ENCODE measurements at places on chromosomes 2 and 18. TPM values are rescaled to one million over a fixed set of nuclear protein-coding genes. Genes with fewer than 3 reads are reported as not detected.

GRCh38 chr2:56687169-56687568 is 503.4 kb downstream of the CCDC85A start:
- DNase-seq: no peak

GRCh38 chr18:37391156-37391555 is 174.4 kb downstream of the CELF4 start:
- peak; percentile 63 for DNase-seq

The COL4A3 gene
- total RNA-seq: 5.5 TPM

DNA sequence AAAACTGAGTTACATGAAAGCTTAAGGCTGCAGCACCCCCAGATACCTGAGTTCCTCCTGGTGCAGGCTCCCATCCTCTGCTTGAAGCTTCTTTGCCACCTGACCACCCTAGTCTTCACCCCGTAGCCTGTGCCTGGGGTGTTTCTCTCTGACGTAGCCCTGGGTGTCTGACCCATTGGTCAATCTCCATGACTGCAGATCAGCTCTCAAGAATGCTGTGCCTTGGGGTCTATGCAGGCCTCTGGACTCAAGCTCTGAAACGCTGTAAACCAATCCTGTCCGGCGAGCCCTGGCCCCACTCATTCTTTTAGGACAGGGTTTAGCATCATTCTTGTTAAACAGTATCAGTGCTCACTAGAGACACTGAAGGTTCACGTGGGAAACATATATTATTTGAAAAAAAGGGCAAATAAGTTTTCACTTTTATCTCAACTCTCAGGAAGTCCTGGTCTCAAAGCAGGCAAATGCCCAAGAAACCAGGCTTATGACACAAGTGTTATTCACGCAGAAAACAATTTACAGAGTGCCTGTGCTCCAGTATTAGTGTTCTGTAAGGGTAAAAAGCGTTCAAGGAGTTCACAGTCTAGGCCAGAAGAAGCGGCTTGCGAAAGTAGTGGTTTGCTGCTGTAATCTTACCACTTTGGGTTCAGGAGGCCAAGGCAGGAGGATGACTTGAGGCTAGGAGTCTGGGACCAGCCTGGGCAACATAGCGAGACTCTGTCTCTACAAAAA is 22.8 kb upstream of the PPP4R1 start:
- DNase-seq: no peak

GRCh38 chr2:236302555-236302954 is 38.3 kb upstream of the ASB18 start:
- no peak for DNase-seq

Measured in Right ventricle myocardium inferior (tissue), 1 donor.